ENCODE measurements at places on chromosomes 3 and 15.

GRCh38 chr3:33041909-33042308 is 55.0 kb downstream of the GLB1 start:
- no peak for DNase-seq

DNA sequence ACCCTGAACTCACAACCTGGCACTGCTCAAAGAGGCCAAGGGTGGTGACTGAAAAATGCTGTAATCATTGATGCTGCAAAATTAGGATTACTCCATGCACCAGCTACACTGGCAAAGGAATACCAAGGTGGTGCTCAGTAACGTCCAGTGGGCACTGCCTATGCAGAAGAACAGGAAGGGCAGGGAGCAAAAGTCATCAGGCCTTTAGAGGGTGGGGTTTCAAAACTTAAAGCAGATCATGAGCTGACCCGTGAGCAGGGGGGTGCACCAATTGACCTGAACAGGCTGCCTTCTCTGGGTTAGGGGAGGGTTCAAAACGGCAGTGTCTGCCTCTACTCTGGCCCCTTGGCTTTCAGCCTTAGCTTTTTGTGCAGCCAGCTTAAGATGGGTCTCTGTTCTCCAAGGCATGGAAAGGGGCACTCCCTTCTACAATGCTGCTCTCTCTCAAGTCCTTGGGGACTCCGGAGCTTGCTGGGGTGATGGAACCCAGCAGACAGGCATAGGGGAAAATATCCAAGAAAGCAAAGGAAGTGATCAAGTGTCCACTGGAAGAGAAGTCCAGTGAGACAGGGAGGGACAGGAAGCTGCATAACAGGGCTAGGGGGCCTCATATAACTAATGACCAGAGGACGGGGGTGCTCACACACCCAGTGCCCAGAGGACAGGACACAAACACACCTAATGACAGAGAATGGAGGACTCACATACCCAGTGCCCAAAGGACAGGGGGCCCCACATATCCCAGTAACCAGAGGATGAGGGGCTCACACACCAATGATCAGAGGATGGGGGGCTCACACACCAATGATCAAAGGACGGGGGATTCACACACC is 11.4 kb downstream of the RAB6B start:
- DNase-seq, result no peak

DNA sequence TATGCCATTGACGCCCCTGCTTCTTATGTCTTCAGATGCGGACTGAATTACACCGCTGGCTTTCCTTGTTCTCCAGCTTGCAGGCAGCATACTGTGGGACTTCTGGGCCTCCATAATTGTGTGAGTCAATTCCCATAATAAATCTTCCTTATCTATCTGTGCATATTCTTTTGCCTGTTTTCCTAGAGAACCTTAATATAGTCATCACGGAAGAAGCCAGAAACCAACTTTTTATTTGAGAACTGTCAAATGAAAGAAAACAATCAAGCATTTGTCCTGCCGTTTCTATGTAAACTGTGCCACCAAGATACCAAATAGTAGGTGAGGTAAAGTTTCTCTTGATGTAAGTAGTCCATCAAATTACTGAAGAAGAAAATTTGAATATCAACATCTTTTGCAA is 51.8 kb upstream of the B3GALNT1 start:
- DNase-seq, result no peak

GRCh38 chr3:151232991-151233390 is 30.0 kb upstream of the GPR171 start:
- DNase-seq, result no peak

GRCh38 chr3:168002786-168003368 is 92.8 kb downstream of the GOLIM4 start:
- no peak for DNase-seq

- DNase-seq, result no peak
These were observed 60.5 kb downstream of the TOP2B start for GRCh38 chr3:25604107-25604805.

DNA sequence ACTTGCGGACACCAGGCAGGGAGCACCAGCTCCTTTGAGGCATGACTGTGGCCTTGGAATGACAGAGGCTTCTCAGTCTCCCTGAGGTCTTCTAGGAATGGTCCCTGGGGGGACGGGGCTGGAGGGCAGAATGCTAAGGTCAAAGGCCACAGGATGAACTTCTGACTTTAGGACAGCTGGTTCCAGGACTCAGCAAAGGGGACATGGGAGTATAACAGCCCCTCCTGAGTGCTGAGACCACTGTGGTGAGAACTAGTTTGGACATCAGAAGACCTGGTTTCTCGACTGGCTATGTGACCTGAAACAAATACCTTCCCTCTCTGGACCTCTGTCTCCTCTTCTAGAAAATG is 17.8 kb downstream of the ITGA11 start:
- DNase-seq, result no peak

DNA sequence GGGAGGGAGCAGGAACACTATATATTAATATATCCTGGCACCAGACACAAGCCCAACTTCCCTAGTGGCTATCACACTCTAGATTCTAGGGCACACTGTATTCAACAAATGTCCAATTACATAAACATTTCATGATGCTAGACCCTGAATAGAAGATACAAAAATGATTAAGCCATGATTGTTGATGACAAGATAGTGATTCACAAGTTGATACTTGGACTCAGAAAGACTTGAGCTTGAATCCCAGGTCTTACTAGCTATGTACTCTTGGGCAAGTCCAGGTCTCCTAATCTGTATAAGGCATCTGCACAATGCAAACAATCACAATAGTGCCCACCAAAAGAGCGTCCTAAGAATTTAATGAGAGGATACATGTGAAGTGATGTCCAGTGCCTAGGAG is 10.0 kb upstream of the SNTN start:
- DNase-seq, result no peak

DNA sequence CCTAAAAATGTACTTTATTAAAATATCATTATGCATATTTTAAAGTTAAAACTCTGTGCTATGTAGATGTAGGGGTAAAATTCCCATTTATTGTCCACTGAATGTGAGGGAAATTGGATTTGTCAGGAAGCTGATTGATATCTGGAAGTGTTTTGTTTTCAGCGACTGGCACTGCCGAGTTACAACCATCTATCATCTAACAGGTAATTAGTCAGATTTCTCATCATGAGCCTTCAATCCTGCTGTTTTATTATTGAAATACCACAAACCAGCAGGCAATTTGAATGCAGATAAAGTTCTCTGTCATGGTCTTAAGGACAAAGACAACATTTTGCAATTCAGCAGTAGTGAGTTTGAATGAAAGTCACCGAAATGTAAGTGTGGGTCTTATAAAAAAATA is 40.5 kb downstream of the ZIC1 start:
- DNase-seq, result no peak

Data from putamen (tissue), 1 donor.